ENCODE measurements at places on chromosomes 5 and 9. TPM values are rescaled to one million over a fixed set of nuclear protein-coding genes. Genes with fewer than 3 reads are reported as not detected.

Gene SPTAN1
- 867 TPM for total RNA-seq

Gene NAIF1
- 7.4 TPM for total RNA-seq

Gene C7
- 3.9 TPM for total RNA-seq

Gene PCDHB13
- total RNA-seq, result 10.8 TPM

Gene LCN2
- total RNA-seq, result not detected

Gene LEAP2
- 1.2 TPM for total RNA-seq

Gene ARSI
- 0.46 TPM for total RNA-seq

Gene PCDHGC5
- total RNA-seq, result 9.5 TPM

Gene SUSD3
- 1.4 TPM for total RNA-seq

Gene CENPP
- total RNA-seq, result 6.5 TPM

Gene ANKRD55
- 7.4 TPM for total RNA-seq

Gene KCNIP1
- total RNA-seq, result 51.2 TPM

Gene PCDHGC4
- 91.6 TPM for total RNA-seq

Gene ZNF366
- 2.1 TPM for total RNA-seq

Gene TEK
- 10.6 TPM for total RNA-seq

Gene FOXD1
- 2.1 TPM for total RNA-seq

Gene CMYA5
- total RNA-seq, result 1.8 TPM

Gene MAPKAP1
- 41.3 TPM for total RNA-seq

Gene IFNK
- total RNA-seq, result not detected

Gene PLCXD3
- 23.5 TPM for total RNA-seq
